Urothelium cell line (cell line): ENCODE measurements at places on chromosomes 12 and 14.

DNA sequence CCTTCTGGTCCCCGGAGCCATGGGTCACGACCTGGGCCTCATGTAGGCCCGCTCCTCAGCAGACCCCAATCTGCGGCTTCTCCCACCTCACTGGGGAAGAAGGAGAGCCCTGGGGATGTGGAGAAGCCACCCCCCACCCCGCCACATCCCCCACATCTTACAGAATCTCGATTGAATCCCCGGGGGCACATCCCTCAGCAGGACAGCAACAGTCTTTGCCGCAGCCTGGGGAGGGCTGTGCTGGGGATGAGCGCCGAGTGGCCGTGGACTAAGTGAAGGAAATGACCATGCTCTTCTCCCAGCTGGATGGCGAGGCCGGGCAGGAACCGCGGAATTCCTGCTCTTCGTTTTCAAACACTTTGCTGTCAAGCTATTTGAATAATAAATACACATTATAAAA is 169.0 kb upstream of the RTL1 start:
- no peak for DNase-seq

DNA sequence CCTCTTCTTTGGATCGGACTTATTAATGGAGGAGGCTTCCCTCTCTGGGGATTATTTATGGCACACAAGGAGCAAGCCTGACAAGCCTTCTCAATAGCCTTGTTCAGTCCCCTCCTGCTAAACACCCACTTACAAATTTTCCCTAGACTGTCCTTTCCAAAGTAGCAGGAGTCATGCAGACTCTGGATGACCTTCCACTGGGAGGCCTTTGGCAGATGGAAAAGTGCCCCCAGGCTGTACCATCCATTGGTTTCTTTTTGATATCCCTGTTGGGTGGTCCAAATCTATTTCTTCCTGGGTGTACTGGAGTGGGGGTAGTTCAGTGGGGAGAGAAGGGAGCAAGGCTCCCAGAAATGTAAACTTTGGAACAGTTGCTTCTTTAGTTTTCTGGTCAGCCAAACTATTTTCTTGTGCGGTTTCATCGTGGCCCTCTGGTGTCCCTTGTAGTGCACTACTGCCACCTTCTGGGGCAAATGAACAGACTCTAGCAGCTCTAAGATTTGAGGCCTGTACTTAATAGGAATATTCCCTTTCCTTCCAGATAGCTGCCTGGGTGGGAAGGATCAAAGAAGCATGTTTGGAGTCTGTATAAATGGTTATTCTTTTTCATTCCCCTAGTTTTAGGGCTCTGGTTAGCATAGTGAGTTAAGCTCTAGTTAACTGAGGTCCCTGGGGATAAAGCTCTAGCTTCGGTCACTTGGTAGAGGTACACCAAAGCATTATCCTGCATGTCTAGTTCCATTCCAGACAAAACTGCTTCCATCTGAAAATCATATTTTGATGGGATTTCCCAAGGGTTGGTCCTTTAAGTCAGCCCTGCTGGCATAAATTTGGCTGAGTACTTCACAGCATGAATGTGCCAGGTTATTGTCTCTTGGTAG is 409.5 kb downstream of the SLC6A15 start:
- DNase-seq, result peak; percentile 39

- DNase-seq, result no peak
Measured at GRCh38 chr14:53330441-53330840, 177.3 kb upstream of the DDHD1 start.

- no peak for DNase-seq
Measured at GRCh38 chr14:102907980-102908730, 14.3 kb upstream of the AMN start.

DNA sequence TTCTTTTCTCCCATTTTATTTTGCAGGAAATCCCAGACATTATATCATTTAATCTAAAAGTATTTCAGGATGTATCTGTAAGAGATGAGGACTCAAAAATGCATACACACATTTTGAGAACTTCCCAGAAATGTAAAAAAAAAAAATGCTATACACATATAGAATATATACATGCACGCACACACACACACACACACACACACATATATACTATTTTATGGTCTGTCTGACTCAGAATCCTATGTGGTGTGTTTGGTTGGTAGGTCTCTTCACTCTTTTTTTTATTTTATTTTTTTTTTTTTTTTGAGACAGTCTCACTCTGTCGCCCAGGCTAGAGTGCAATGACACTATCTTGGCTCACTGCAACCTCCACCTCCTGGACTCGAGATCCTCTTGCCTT is 65.5 kb downstream of the FBXO34 start:
- DNase-seq, result no peak

DNA sequence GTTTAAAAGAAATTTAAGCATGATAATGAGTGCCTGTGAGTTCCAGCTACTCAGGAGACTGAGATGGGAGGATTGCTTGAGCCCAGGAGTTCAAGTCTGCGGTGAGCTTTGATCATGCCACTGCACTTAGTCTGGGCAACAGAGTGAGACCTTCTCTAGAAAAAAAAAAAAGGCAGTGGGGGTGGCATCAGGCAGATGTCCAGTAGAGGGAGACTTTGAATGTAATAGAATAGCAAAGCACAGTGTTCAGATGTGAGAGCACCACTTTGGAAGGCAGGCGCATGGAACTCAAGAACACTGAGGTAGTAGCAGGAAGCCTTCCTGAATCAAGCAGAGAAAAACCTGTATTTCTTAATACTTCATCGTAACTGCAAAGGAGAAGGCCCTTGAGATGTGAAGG is 394.5 kb upstream of the GARIN6 start:
- DNase-seq, result no peak
